ENCODE measurements at places on chromosomes 1 and 21.

DNA sequence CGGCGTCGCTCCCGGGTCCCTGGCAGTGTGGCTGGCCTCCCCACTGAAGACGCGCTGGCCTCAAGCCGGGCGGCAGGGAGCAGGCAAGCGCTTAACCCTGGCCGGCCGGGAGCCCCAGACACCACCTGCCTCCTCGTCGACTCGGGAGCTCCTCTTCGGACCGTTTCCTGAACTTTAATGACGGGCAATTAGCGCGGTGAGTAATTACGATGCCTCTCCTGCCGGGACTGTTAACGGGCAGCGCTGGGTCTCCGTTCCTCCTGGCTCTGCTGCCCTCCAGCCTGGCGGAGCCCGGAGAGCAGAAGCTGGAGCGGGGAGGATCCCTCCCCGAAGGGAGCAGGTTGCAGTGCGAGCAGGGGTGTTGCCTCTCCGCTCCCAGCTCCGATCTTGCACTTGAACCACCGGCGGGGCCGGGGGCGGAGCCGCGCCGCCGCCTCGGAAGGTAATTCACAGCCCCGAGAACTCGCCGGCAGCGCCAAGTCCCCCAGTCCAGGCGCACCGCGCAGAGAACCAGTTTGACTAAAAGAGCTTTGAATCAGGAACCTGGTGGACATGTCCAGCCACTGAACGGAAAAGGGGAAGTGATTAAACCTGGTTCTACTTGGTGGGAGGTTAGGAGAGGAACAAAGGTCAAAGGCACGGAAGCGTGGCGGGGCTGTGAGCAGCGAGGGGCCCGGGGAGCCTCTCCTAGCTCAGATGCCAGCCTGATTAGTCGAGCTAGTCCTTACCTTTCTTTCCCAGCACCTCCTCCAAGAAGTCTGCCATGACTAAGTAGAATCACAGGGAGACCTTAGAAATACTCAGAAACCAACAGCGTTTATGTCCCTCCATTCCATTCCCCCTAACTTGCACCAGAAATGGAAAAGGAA is 18.3 kb upstream of the PLEKHA6 start:
- peak; percentile 30 for DNase-seq

DNA sequence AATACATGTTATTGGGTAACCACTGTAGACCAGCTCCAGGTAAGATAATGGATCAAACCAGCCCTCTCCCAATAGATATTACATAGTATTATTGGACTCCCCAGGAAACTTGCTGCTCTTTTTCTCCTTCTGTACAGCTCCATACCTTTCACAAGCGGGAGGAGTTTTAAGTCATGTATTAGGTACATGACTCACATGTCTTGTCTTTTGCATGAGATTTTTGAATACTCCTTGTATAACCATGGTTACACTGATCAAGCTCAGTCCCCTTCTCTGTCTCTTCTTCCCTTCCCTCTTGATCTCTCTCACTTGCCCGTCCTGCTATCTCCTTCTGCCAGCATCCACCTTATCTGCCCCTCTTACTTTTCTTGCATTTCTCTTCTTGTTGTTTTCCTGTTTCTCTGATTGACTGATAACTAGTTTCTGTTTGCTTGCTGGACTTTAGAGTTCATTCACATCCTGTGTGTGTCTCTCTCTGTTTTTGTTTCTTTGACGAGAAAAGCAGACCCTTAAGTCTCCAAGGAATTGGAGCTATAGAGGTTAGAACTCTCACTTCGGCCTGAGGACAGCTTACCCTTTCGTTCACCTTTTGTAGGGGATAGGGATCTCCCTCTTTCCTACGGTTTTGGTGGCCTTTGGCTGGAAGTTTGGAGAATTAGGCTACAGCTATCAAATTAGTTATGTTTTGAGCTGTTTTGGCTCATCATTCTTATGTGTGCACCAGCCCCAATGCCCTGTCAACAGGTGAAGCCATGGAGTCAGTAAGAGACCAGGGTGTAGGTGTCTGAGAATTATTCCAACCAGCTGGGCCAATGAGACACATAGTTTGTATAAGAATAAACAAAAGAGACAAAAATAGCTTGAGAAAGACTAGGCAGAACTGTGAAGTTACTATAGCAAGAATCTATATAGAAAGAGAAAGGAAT is 49.0 kb upstream of the ASB17 start:
- DNase-seq: no peak

- DNase-seq: no peak
Observed at GRCh38 chr1:41769068-41769467, 149.7 kb downstream of the HIVEP3 start.

GRCh38 chr1:87170931-87171598 is 157.6 kb upstream of the LMO4 start:
- DNase-seq: no peak

DNA sequence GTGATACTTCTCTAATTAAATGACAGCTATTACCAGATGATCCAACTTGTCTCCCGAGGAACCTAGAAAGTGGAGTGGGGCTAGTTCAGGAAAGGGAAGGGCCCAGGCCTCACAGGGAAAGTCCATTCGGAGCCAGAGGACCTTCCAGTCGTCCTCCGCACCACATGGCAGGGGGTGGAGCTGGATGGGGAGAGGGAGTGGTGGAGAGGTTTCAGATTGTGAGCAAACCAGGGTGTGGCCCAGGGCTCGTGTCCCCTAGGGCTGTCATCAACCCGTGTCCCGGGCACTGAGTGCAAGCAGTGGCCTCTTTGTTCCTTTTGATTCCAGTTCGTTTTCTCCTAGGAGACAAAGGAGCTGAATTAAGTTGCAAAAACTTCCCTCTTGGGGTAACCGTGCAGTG is 114.9 kb downstream of the HUNK start:
- no peak for DNase-seq

- DNase-seq: no peak
Observed at GRCh38 chr1:23567996-23568607, 8.8 kb upstream of the ID3 start.

DNA sequence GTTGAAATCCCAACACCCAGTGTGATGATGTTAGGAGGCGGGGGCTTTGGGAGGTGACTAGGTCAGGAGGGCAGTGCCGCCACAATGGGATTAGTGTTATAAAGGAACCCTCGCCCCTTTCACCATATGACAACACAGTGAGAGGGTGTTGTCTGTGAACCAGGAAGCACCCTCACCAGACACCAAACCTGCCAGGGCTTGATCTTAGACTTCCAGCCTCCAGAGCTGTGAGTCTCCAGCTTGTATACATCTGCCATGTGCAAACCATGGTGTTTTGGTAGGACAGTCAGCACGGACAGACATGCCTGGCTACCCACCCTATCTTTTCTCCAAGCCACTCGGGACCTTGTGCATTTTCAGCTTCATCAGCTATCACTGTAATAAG is 4.0 kb downstream of the TRIM11 start:
- no peak for DNase-seq

- no peak for DNase-seq
Observed at GRCh38 chr1:38284953-38285352, 238.4 kb upstream of the POU3F1 start.

- peak; percentile 70 for DNase-seq
Observed at GRCh38 chr1:214331827-214332423, 51.0 kb downstream of the SMYD2 start.

DNA sequence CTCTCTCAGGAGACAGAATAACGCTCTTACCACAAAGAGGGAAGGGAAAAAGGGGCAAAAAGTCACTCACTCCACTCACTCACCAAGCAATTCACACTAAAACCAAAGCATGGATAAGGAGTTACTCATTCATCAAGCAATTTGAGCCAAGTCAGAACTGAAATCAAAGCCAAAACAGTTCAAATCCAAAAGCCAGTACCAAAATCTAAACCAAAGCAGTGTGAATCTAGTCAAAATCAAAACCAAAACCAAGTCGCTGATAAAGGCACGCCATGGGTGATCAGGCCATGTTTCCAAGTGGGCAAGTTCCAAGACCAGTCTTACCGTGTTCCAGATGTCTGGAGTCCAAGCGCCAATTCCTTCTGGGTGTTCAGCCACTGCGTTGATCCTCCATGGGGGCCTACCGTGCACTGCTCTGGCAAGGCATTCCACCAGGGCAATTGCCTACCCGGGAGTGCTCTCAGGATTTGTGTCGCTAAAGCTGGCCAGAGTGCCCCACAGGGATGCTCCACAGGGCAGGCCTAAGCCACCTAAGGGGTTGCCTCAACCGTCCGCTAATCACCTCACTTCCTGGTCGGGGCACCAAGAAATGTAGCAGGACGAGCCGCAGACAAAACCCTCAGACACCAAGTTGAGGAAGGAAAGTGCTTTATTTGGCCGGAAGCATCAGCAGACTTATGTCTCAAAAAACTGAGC is 142.3 kb downstream of the TRIM33 start:
- no peak for DNase-seq

GRCh38 chr21:33236766-33237165 is 7.0 kb downstream of the IFNAR2 start:
- no peak for DNase-seq

DNA sequence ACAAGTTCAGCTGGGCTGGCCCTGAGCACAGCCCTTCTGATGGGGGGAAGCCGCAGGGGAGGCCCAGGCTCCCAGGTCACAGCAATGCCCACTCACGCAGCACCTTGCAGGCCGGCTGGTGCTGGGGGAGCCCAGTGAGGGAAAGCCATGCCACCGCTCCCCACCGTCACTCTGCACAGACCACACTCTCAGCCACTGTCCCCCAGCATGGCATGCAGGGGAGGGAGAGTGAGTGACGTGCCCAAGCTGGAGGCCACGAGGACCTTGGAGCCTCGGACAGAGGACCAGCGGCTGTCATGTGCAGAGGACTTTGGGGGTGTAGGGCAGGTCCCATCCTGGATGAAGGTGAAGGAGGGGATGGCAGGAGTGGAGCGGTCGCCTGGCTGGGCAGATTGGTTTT is 25.1 kb downstream of the SLC45A1 start:
- no peak for DNase-seq

- no peak for DNase-seq
Observed at GRCh38 chr1:187839873-187840272, 1011.1 kb downstream of the PLA2G4A start.

GRCh38 chr21:41142051-41142795 is 25.7 kb upstream of the BACE2 start:
- DNase-seq: no peak

DNA sequence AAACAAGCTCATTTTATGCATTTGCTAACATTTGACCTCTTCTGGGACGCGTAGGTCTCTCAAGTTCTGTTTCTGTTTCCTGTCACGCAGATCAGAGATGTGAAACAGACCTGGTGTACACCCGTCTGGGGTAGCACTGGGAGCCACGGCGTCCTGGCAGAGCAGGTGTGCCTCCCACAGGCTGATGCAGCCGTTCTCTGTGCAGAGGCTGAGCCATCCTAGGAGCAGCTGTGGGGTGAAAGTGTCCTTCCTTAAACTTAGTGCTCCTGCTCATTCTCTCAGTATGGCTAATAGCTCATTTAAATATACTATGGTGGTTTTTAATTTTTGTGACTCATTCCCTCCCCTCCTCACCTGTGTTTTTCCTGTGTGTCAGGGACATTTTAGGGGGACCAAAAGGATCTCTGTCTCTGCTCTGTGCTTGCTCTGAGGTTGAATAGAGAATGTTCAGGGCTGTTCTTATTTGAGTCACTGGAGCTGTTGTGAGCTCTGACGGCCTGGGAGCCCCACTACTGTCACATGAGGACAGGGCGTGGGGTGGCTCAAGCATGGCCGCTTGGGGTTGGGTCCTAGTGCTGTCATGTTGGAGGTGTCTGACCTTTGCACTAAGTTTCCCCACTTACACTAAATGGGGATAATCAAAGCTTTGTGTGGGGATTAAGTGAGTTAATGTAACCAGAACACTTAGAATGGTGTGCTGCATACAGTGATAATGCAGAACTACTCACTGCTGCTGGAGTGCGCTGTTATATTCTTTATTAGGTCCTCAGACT is 43.0 kb downstream of the GALNT2 start:
- DNase-seq: peak; percentile 63

DNA sequence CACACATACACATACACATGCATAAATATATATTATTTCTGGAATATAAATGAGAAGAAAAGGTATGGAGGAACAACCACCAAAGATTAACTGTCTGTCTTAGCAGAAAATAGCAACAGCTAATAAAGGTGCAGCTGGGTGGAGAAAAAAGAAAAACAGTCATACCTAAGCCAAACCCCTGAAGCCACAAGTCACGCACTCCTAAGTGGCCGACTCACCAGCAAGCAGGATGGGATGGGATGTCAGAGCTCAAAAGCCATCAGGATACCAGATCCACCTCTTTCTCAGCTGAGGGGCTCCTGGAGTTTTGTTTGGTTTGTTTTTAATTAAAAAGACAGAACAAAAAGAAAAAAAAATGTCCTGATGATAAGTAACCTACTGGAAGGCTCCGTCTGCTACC is 64.7 kb upstream of the HIVEP3 start:
- DNase-seq: no peak

GRCh38 chr1:43066578-43066977 is 105.5 kb downstream of the EBNA1BP2 start:
- DNase-seq: no peak

GRCh38 chr1:85352055-85352454 is 75.6 kb upstream of the BCL10 start:
- DNase-seq: no peak

- DNase-seq: no peak
Observed at GRCh38 chr1:234725177-234726132, 115.5 kb upstream of the IRF2BP2 start.

DNA sequence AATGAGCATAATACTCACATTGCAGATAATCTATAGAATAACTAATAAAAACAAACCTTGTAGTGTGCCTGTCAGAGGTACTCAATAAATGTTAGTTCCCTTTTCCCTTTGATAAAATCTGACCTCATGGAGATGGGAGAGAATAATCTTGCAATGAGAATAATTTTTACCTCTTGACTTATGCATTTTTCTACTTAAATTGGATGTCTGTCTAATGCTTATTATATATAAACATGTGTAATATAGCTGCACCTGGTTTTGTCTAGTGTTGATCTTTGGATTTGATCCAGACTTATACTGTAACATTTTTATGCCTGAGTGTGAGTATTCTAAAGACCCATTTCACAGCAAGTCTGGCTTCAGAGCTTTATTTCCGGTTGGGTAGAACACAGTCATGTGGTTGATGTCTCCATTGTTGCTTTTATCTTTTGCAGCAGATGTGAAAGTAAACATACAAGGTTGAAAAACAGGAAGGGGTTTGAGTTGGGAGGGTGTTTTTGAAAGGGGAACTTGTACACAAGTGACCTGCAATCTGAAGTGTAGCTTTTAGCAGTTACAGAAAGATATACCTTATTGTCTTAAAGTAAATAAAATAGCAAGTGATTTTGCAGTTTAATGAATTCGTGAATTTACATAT is 12.4 kb downstream of the EPB41 start:
- DNase-seq: peak; percentile 66

GRCh38 chr1:116325922-116326321 is 47.1 kb upstream of the ATP1A1 start:
- DNase-seq: no peak

DNA sequence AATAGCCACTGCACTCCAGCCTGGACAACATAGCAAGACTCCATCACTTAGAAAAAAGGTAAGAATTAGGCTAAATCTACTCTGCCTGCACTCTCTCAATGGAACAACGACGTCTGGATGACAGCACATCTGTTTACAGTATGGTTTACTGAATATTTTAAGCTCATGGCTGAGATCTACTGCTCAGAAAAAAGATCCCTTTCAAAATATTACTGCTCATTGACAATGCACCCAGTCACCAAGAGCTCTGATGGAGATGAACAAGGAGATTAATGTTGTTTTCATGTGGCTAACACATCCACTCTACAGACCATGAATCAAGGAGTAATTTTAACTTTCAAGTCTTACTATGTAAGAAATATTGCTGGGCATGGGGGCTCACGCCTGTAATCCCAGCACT is 58.0 kb downstream of the SLC27A3 start:
- no peak for DNase-seq

- no peak for DNase-seq
Observed at GRCh38 chr1:202187041-202187671, 6.4 kb upstream of the LGR6 start.

All from germinal center (tissue), 1 donor.